ENCODE measurements at places on chromosomes 2 and 18.

- DNase-seq: no peak
These were observed 99.3 kb downstream of the GATA6 start for GRCh38 chr18:22268641-22269128.

DNA sequence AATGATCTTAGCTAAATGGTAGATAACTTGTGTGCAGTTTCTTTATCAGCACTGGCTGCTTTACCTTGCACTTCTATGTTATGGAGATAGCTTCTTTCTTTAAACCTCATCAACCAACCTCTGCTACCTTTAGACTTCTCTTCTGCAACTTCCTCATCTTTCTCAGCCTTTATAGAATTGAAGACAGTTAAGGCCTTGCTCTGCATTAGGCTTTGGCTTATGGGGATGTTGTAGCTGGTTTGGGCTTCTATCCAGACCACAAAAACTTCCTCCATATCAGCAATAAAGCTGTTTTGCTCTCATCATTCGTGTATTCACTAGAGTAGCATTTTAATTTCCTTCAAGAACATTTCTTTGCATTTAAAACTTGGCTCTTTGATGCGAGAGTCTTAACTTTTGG lies 123.7 kb downstream of the PIK3C3 start:
- DNase-seq: no peak

DNA sequence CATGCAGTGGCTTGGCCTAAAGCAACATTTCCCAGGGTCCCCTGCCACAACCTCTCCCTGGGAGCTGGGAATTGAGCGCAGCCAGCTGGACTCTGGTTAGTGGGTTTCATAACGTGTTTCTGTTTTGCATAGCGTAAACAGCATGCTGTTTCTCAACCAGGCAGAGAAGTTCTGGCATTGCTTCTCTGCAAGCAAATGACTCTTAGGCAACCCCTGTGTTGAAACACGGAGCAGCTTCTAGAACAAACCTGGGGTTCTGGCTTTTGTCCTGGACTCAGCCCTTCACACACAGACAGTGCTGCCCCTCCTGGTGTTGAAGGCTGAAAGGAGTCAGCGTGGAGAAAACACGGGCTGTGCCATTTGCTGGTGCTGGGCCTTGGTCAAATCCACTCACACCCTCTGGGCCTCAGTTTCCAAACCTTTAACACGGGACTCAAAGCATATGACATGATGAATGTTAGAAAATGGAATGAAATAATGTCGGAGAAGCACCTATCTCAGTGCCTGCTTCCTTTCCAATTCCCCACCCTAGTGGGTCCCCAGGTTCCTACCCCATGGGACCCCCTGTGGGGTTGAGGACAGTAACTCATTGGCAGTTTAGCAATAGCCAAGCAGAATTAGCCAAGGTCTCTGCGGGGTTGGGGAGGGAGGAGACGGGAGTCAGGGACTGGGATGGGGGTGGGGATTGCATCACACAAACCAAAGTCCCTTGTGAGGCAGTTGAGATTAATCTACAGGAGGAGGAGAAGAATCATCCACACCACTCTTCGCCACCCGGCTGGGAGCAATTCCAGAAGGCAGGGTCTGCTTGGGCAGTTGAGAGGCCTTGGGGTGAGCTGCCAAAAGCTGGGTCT lies 30.2 kb upstream of the IL1R2 start:
- no peak for DNase-seq

- DNase-seq: no peak
These were observed 232.6 kb downstream of the EN1 start for GRCh38 chr2:118614841-118615271.

GRCh38 chr2:16240402-16240801 lies 300.1 kb downstream of the MYCN start:
- no peak for DNase-seq

DNA sequence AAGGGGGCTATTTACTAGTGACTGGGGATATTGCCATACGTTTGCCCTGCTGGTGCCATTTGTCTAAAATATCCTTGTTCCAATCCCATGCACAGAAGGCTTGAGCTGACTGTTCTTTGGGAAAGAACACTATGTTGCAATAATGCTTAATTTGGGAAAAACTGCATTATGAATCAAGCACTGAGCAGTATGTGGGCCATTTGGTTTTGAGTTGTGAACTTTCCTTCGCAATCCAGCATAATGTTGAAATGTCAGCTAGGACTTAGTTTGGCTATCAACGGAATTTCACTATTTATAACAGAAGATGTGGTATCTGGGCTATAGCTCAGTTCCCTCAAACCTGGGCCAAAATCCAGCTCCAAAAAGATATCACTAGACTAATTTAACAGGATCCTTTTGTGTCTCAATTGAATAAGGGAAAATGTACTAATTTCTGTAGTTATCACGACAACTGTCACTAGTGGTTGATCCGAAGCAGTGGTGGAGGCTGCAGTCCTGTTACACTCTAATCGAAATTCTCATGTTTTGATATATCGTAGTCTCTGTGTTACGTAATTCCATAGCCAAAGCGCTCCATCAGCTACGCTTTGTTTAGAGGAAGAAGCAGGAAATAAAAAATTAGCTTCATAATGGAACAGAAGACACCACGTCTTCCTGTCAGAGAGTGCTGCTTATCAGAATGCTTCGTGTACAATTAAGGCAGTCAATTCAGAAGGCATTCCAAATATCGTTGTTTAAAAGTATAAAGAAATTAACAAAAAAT lies 686.8 kb upstream of the SALL3 start:
- no peak for DNase-seq

DNA sequence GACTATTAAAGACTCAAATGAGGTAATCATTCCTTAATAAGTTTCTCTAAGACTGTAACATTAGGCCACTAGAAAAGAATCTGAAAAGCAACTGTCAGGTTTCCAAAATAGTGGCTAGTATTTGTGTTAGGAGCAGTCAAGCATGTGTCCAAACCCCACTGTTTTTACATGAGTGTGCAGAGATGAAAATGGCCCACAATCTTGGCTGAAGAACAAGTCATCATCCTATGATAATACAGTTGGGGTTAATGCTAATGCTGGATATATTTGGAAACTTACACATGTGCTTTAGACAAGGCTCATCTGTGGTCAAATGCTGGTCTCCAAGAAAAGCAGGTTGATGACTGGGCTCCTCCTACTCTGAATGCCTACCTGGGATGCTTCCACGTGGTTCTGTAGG lies 73.6 kb downstream of the MAIP1 start:
- DNase-seq: no peak

- DNase-seq: no peak
These were observed 239.0 kb downstream of the ZNF521 start for GRCh38 chr18:25112821-25113434.

DNA sequence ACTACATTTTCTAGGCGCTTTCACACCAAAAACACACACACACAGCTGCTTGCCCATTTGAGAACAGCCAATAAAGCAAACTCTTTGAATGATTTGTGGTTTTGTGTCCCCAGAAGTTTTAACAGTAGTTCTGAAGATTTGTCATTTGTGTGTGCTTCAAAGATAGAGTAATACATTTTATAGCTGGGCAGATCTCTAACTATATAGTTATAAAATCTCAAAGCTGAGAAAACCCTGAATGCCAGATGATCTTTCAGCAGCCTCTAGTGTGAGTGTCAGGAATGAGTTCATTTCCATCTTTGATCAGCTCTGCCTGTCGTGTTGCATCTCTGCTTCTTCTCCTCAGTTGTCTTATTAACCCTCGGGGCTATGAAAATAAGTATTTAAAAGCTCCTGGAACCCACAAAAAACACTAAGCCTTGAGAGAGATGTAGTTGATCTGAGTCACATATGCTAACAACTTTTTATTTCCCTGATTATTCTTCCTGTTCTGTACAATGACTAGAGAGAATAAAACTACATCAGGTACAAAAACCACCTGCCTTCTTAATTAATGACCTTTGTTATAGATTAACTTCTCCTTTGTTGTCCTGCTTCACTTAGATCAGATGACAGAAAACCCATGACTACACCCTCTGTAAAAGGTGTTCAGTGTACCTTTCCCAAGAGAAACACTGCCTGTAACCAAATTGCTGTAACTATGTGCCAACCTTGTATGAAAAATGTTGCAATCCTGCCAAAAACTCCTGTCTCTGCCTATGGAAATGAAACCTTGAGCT lies 30.0 kb upstream of the SLC3A1 start:
- DNase-seq: no peak
